NCI-H1417 (cell line): ENCODE measurements at places on chromosomes 7 and 10.
A peak's percentile ranks its signal among the peaks of the same experiment; 100 is the strongest.

GRCh38 chr10:63219749-63220148, 86.6 kb downstream of the NRBF2 start:
- DNase-seq = no peak

- DNase-seq = peak; percentile 77
These were observed 644 bp downstream of the PPP1R35 start for GRCh38 chr7:100435401-100436304.

GRCh38 chr7:98528079-98528478, 89.0 kb upstream of the NPTX2 start:
- DNase-seq = no peak

DNA sequence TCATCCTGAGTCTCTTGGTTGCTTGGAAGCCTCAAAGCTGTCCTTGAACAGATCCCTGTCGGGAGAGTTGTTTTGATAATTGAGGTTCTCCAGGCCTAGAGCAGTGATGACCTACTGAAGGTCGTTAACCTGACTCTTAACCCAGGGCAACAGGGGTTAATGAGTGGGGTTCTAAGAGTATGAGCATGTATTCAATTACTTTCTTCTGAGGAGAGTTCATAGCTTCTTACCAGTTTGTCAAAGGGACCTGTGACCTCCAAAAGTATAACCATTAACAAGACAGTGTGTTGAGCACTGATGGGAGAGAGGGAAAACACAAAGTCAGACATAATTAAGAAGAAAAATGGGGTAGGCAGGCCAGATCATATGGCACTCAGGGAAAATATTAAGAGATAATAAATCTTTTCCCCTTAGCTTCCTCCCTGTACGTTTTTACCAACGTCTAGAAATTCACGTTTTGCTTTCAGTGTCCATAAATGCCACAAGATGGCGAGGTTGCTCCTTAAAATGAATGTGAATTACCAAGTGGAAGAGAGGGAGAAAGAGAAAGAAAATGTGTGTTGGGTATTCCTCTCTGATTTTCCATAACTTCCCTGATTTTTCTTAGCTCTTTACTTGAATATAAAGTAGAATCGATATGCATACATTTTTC, 97.6 kb downstream of the SUGCT start:
- DNase-seq = peak; percentile 52

DNA sequence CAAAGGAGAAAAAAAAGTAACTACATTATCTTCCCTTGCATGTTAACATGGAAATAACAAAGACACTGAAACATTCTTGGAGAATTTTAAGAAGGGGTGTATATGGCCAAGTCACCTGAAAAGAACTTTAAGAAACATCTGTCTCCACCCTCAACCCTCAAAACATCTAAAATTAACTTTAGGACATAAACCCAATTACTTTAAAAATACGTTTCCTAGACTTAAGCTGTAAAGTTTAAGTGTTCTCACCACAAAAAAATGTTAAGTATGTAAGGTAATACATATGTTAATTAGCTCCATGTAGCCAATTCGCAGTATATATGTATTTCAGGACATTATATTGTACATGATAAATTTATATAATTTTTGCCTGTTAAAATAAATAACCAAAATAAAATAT, 71.1 kb upstream of the GLCCI1 start:
- DNase-seq = no peak

DNA sequence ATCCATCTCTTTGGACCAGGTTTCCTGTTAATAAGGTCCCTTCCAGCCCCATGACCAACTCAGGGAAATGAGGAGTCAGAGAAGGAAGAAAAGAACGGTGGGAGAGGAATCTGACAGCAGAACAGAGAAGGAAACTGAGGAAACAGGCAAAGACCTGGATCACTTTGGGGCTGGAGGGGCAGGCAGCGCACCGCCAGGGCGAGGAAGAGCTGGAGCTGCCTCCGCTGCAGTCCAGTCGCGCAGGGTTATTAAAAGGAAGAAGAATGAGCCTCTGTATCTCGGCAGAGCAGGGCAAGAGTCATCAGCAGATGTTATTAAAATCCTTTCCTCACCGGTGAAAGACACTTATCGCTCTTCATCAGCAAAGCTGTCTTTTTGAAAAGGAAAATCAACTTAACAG, 37.7 kb upstream of the R3HCC1L start:
- DNase-seq = no peak

DNA sequence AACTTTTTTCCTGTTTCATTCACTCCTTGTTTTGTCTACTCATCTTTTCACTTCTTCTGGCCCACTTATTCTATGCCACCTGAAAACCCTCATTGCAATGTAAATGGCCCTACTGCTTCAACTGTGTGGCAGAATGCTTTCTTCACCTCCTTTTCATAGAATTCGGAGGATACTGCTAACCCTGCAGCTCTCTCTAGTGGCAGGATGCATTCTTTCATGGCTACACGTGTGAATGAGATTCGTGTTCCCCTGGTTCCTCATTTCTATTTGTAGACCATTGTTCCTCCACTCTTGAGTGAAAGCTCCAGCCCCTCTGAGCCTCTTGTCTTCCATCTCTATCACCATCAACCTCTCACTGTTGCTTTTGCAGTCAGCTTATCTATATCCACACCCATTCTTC, 20.9 kb upstream of the CYP26C1 start:
- DNase-seq = peak; percentile 9

DNA sequence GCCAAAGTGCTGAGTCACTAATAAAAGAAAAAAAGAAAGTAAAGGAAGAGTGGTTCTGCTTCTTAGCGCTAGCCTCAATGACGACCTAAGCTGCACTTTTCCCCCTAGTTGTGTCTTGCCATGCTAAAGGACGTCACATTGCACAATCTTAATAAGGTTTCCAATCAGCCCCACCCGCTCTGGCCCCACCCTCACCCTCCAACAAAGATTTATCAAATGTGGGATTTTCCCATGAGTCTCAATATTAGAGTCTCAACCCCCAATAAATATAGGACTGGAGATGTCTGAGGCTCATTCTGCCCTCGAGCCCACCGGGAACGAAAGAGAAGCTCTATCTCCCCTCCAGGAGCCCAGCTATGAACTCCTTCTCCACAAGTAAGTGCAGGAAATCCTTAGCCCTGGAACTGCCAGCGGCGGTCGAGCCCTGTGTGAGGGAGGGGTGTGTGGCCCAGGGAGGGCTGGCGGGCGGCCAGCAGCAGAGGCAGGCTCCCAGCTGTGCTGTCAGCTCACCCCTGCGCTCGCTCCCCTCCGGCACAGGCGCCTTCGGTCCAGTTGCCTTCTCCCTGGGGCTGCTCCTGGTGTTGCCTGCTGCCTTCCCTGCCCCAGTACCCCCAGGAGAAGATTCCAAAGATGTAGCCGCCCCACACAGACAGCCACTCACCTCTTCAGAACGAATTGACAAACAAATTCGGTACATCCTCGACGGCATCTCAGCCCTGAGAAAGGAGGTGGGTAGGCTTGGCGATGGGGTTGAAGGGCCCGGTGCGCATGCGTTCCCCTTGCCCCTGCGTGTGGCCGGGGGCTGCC, at the start of gene IL6:
TSS of gene IL6 (plus strand) at position 294 of the 807 bp plus-strand sequence. CDS start at position 357, 63 bp downstream.
- peak; percentile 59 for DNase-seq

GRCh38 chr7:42235741-42236161, 1.3 kb downstream of the GLI3 start:
- DNase-seq = no peak

DNA sequence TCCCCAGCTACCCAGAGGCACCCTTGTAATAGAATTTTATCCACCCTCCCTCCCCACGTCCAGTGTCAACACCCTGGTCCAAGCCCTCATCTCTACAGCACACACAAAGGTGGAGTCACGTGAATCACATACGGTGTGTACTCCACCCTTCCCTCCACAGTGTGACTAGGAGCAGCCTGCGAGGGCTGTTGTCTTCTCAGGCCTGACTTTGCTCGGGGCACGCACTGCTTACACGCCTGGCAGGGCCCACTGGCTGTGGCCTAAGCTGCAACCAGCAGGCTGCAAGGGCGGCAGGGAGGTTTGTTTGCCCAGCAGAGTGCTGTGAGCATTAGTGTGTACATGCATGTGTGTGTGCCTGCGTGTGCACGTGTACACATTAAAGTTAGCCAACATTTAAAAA, 93.7 kb downstream of the COBL start:
- no peak for DNase-seq

- DNase-seq = peak; percentile 40
These were observed 646 bp downstream of the SGCE start for GRCh38 chr7:94655126-94655847.

GRCh38 chr7:131642429-131642828, 86.0 kb upstream of the PODXL start:
- no peak for DNase-seq

DNA sequence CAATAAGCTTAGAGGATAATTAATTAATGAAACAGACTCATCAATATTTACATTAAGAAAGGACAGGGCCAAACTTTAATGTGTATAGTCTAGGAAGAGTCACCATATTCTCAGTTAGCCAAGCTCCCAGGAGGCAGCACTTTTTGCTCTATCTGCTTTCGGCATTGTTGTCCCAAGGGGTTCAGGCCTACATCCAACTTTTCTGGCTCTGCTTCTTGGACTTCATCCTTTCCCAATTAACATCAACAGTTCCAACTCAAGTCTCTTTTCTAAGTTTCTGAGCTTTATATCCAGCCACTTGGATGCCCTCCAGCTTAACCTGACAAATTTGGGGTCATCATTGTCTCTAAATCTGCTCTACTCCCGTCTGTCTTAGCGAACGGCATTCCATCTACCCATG, 42.8 kb downstream of the GLI3 start:
- DNase-seq = no peak

DNA sequence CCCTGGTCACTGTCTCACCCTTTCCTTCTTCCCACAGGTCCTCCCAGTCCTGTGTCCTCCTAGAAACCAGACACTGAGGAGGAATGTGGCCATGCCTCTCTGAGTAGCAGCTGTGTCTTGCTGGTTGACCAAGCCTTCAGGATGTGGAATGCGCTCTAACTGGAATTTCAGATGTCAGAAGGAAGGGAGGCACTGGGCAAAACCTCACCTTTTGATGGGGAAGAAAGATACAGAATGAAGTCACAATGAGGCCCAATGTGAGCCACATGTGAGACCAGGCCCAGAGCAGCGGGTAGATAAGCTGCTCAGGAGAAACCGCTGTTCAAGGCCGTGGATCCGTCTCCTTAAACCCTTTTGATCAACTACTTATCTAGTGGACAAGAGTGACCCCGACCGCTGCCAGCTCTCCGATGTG, 54.8 kb upstream of the ECHDC3 start:
- no peak for DNase-seq

- DNase-seq = no peak
These were observed 138.9 kb downstream of the ADCY1 start for GRCh38 chr7:45712872-45713668.

GRCh38 chr10:116665541-116666125, 44.9 kb downstream of the PNLIPRP2 start:
- no peak for DNase-seq

GRCh38 chr10:110340122-110340521, 35.4 kb upstream of the SMNDC1 start:
- no peak for DNase-seq

DNA sequence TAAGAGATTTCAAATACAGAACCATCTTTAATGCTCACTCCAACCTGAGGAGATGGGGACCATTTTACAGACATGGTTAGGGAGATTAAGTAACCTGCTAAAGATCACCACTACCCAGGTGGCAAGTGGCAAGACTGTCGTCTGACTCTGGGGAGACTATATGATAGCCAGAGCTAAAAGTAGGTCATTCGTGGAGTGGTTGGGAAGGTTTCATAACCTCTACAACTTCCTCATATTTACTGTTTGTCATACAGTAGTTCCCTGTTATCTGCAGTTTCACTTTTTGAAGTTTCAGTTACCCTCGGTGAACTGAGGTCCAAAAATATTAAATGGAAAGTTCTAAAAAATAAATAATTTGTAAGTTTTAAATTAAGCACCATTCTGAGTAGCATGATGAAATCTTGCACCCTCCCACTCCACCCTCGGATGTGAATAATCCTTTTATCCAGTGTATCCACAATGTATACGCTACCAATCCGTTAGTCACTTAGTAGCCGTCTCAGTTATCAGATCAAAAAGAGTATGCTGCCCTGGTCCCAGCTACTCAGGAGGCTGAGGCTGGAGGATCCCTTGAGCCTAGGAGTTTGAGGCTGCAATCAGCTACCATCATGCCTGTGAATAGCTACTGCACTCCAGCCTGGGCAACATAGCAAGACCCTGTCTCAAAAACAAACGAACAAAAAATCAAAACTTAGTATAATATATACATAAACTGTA, 14.9 kb upstream of the LGI1 start:
- DNase-seq = no peak

DNA sequence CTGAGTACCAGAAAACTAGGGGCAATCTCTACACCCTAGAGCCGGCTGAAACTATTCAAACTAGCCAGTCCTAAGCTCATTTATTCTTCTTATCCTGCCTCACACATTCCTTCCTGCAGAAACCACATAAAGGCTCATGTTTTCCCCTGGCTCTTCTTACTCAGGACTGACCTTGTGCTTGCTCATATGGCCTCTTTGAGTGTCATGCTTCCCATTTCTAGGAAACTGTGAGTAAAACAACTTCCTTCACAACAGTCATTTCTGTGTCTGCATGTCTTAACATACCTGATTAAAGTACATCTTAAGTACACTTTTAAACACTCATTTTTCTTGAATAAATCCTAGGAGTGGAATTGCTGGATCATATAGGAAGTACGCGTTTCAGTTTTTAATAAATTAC, 52.3 kb upstream of the KIAA1217 start:
- DNase-seq = no peak

- no peak for DNase-seq
These were observed 251.6 kb downstream of the GATA3 start for GRCh38 chr10:8305876-8306652.

- no peak for DNase-seq
These were observed 22.7 kb downstream of the RAMP3 start for GRCh38 chr7:45180084-45180986.

DNA sequence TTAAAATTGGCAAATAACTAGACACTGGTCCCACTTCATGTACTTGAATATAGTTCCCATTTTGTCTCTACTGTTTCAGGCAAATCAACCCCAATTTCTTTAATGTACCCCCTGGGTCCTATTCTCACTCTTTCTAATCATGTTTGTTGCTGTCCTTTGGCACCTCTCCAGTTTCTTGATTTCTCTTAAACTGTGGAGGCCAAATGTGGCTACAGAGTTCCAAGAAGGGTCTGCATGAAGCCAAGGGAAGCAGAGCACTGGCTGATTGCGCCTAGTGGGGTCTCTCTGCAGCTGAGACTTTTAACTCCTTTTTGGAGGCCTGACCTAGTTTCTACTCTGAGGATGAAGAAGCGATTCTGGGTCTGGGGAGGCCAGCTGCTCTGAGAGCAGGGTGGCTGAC, 6.7 kb upstream of the ADAM12 start:
- DNase-seq = no peak

GRCh38 chr7:47211519-47211973, 370.4 kb downstream of the TNS3 start:
- no peak for DNase-seq

DNA sequence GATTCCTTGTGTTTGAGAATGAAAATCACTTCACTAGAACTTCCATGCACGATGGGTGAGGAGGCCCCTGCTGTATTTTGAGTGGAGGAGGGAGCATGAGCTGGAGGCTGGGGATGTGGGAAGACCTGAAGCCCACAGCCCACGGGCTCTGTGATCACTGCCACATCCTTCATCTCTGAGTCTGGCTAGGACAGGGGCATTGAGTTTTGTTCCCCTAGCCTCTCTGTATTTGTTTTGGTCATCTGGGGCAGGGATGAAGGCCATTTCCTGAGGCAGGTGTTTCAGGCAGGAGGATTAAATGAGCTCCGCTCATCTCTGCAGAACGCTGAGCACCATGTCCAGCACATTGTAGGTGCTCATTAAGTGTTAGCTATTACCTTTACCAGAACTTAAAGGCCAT, 293.6 kb downstream of the GLRX3 start:
- no peak for DNase-seq
